Activated CD4-positive, alpha-beta T cell treated with anti-CD3 and anti-CD28 coated beads, Interleukin-2, amount 10 ng/mL, durations not matched to agents 24 days and 14 days (primary cell): ENCODE measurements at places on chromosomes 5 and 9.
A peak's percentile ranks its signal among the peaks of the same experiment; 100 is the strongest.

DNA sequence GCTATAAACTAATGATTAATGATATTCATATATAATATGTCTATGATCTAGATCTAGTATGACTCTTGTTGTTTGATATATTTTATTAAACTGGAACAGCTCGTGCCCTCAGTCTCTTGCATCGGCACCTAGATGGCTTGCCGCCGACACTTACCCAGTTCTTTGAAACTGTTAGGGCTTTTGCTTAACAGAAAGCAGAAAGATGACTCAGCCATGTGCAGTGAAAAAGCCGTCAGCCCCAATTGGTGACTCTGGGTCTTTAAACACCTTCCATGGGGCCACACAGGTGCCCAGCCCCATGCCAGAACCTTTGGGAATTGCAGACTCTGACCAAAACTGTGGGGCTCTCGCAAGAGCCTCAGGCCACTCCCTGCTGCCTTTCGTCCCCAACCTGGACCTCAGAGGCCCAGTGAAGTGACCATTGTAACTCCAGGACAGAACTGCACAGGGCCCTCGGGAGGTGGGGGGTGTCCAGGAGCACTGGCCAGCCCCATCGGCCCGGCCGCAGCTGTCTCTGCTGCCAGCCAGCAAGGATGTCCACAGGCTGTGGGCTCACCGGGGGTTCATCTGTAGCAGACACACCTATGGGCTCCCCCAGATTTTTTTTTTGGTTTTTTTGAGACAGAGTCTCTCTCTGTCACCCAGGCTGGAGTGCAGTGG is 7.8 kb downstream of the LCN10 start:
- H3K27me3 ChIP-seq, result peaks cover 3% of the 10 kb centered on the region
- no peaks in the 10 kb centered on the region for H3K36me3 ChIP-seq
- no peak for DNase-seq
- no peak overlapping the region for H3K4me3 ChIP-seq
- peaks cover 8% of the 10 kb centered on the region for H3K4me1 ChIP-seq

DNA sequence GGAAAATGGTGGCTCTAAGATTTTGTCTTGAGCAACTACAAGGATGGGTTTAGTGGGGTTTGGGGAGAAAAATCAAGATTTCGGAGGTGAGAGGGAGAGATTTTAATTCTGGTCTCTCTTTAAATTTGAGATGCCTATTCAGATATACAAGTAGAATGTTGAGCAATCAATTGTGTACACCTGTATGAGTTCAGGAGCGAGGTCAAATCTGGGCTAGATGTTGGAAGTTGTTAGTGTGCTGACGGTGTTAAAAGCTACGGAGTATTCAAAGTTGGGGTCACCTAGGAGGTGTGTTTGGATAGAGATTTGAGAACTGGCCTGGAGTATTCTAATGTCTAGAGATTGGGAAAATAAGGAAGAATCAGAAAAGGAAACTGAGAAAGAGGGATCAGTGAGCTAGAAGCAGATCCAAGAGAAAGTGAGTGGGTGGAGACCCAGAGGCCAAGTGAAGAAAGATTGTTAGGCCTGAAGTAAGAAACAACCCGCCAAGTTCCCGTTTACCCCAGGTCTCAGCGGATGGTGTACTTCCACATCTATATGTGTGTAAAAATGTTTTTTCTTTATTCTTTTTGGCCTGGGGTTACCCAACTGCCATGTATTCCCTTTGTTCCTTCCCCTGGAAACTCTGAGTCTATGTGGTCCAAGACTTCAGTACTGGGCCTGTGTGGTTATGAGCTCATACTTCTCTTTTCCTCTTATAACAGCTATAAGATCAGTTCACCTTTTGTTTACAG is 11.9 kb upstream of the ARHGAP26 start:
- no peaks in the 10 kb centered on the region for H3K36me3 ChIP-seq
- H3K27me3 ChIP-seq, result peaks cover 9% of the 10 kb centered on the region
- no peak for DNase-seq
- H3K4me1 ChIP-seq, result peaks cover 13% of the 10 kb centered on the region

DNA sequence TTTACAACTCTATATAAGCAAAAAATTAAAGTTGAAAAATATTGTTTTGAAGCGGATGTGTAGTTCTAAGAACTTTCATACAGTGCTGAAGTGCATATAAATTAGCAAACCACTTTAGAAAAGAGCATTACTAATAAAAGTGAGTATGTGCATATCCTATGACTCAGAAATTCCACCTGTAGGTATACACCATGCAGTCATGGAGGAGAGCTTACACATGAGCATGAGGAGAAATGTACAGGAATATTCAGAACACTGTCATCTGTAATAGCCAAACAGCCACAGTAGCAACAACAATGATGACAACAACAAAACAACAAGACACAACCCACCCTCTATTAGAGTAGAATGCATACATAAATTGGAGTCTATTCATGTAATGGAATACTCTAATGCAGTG is 138.2 kb upstream of the ARRDC3 start:
- H3K4me1 ChIP-seq, result no peaks in the 10 kb centered on the region
- no peak overlapping the region for H3K27ac ChIP-seq
- H3K27me3 ChIP-seq, result peaks cover 4% of the 10 kb centered on the region
- H3K4me3 ChIP-seq, result no peak overlapping the region
- no peak for DNase-seq
- no peaks in the 10 kb centered on the region for H3K36me3 ChIP-seq

- no peaks in the 10 kb centered on the region for H3K4me1 ChIP-seq
- H3K27ac ChIP-seq, result no peak overlapping the region
- H3K27me3 ChIP-seq, result peaks cover 17% of the 10 kb centered on the region
These were observed 116.4 kb downstream of the NTRK2 start for GRCh38 chr9:84785792-84786547.

- no peaks in the 10 kb centered on the region for H3K4me1 ChIP-seq
- H3K36me3 ChIP-seq, result no peaks in the 10 kb centered on the region
- no peak overlapping the region for H3K27ac ChIP-seq
- DNase-seq, result peak; percentile 51
- H3K27me3 ChIP-seq, result no peaks in the 10 kb centered on the region
These were observed 61.3 kb downstream of the AMBP start for GRCh38 chr9:114016629-114017423.

DNA sequence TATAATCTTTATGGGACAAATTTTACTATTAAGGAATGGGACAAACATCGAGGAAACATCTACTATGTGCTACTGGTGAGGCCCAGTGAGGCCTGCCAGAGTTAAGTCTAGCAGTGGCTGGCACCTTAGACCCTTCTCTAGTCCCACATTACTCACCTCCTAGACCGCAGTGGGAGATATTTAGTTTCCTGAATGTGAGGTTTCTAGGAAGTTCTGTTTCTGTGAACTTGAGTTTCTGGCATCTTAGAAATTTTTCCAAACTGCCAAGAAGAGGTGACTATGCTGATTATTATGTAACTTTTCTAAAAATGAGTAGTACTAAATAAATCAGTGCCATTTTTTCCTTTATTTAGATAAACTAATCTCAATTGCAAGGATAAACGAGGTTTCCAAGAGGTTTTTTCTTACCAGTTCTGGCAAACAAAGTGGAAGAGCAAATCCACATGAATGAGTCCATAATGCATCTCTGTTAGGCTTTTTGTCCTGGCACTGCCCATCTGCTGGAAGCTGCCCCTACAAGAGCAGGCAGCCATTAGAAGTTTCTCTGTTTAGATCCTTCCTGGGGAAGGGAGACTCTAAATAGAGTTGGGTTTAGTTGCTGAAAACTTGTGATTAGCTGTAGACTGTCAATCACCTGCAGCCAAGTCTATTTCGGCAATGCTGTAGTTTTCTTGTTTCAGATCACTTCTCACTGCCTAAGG is 348.7 kb downstream of the MAN2A1 start:
- DNase-seq, result no peak
- peaks cover 5% of the 10 kb centered on the region for H3K4me1 ChIP-seq
- H3K36me3 ChIP-seq, result peaks cover 2% of the 10 kb centered on the region
- no peak overlapping the region for H3K27ac ChIP-seq

- peaks cover 4% of the 10 kb centered on the region for H3K4me1 ChIP-seq
- H3K27me3 ChIP-seq, result peaks cover 3% of the 10 kb centered on the region
- no peaks in the 10 kb centered on the region for H3K36me3 ChIP-seq
- peak overlapping the region; percentile 70 for H3K4me3 ChIP-seq
These were observed 113.0 kb downstream of the GAPVD1 start for GRCh38 chr9:125374443-125375309.

DNA sequence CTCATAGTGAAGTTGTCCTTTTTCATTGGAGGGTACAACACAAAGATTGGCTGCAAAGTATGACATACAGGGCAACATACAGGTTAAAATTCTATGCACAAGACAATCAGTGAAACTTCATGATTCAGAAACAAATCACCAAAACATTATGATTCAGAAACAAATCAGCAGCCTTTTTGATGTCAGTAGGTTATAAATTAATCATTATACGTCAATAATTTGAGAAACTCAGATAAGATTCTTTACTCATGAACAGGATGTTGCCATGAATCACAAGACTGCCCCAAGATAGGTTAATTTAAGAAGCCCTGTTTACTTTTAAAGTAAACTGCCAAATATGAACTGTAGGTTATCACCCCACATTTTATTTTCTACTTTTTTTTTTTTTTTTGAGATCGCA is 62.2 kb upstream of the IL33 start:
- H3K4me1 ChIP-seq, result no peaks in the 10 kb centered on the region
- no peak overlapping the region for H3K4me3 ChIP-seq
- H3K27me3 ChIP-seq, result peaks cover 4% of the 10 kb centered on the region
- no peak overlapping the region for H3K27ac ChIP-seq

DNA sequence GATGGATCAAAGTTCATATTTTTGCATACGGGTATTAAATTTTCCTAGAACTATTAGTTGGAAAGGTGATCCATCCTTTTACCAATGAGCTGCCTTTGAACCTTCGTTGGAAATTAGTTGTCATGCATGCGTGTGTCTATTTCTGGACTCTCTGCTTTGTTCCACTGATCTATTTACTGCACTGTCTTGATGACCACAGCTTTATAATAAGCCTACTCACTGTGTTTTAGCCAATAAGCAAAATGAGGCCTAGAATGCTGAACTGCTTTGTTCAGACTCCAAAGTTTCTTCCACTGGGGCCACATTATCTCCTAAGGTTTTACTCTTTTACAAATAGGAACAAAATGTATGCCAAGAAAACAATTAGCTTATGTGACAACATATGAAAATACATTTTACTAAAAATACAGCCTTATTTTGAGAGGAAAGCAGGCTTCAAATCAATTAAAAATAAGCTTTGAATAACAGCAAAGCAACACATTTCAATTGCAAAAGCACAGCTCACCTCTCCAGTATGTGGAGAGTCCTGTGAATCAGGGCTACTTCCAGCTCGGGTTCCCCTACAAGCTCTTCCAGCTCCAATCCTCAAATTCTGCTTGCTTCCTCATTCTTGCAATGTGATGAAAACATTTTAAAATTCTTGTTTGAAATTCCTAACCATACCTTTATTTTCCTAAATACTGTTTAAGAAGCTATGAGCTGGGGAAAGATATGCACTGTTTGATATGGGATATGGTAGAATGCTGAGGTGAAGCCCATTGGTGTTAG is 72.0 kb downstream of the RETREG1 start:
- H3K27me3 ChIP-seq, result no peaks in the 10 kb centered on the region
- no peak overlapping the region for H3K4me3 ChIP-seq
- peaks cover 2% of the 10 kb centered on the region for H3K36me3 ChIP-seq
- no peak for DNase-seq

DNA sequence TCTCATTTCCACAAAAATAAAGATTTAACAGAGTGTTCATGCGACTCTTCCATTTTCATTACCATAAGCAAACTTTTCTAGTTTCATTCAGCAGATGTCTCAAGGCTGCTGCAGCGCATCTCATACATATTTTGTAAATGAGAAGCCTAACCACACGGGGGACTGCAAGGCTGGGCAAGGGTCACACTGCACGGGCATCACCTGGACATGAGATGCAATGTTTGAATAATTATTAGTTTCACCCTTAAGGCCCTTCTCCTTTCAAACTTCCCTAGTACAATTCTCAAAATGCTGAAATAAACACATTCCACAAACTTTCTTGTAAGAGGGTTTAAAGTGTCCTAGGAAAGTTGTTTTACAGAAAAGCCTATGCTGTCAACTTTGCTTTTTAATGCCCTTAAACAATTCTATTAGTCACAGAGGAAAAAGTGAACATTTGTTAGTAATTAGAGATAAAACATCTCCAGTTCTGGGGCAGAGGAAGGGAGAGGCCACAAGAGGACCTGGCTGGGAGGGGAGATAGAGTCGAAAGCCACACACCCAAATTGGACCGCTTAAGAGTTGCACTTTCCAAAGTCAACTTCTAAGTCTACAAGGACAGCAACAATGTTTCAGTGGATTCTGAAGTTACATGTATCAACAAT is 1.3 kb downstream of the DENND1A start:
- peak overlapping the region; percentile 69 for H3K27ac ChIP-seq
- peaks cover 35% of the 10 kb centered on the region for H3K4me1 ChIP-seq
- peaks cover 8% of the 10 kb centered on the region for H3K27me3 ChIP-seq
- peak overlapping the region; percentile 81 for H3K4me3 ChIP-seq
- peaks cover 13% of the 10 kb centered on the region for H3K36me3 ChIP-seq

- no peaks in the 10 kb centered on the region for H3K4me1 ChIP-seq
- peaks cover 46% of the 10 kb centered on the region for H3K27me3 ChIP-seq
- H3K4me3 ChIP-seq, result no peak overlapping the region
- no peak for DNase-seq
- H3K36me3 ChIP-seq, result no peaks in the 10 kb centered on the region
These were observed 29.4 kb upstream of the PURA start for GRCh38 chr5:140084541-140084940.

GRCh38 chr5:166551384-166551783 is 1740.1 kb upstream of the WWC1 start:
- H3K4me3 ChIP-seq, result no peak overlapping the region
- H3K27ac ChIP-seq, result no peak overlapping the region
- no peaks in the 10 kb centered on the region for H3K27me3 ChIP-seq
- H3K36me3 ChIP-seq, result no peaks in the 10 kb centered on the region

GRCh38 chr5:110112348-110112747 is 422.6 kb downstream of the MAN2A1 start:
- no peak overlapping the region for H3K4me3 ChIP-seq
- DNase-seq, result no peak
- H3K36me3 ChIP-seq, result no peaks in the 10 kb centered on the region

- no peak overlapping the region for H3K27ac ChIP-seq
- no peak for DNase-seq
- H3K27me3 ChIP-seq, result peaks cover 6% of the 10 kb centered on the region
- no peaks in the 10 kb centered on the region for H3K4me1 ChIP-seq
- H3K4me3 ChIP-seq, result no peak overlapping the region
- no peaks in the 10 kb centered on the region for H3K36me3 ChIP-seq
These were observed 122.7 kb upstream of the SPDL1 start for GRCh38 chr5:169460896-169461295.

GRCh38 chr5:53337827-53338226 is 142.6 kb upstream of the FST start:
- no peak for DNase-seq
- H3K27ac ChIP-seq, result no peak overlapping the region
- H3K4me3 ChIP-seq, result no peak overlapping the region
- H3K27me3 ChIP-seq, result no peaks in the 10 kb centered on the region
- no peaks in the 10 kb centered on the region for H3K4me1 ChIP-seq

- peaks cover 13% of the 10 kb centered on the region for H3K4me1 ChIP-seq
- no peaks in the 10 kb centered on the region for H3K36me3 ChIP-seq
- H3K27me3 ChIP-seq, result peaks cover 28% of the 10 kb centered on the region
- no peak for DNase-seq
- no peak overlapping the region for H3K4me3 ChIP-seq
These were observed 3.9 kb upstream of the FBP1 start for GRCh38 chr9:94643176-94643575.
